Stimulated activated CD8-positive, alpha-beta memory T cell treated with anti-CD3 and anti-CD28 coated beads, Interleukin-7, amount 100 ng/mL, for 48 hours (primary cell): ENCODE measurements at places on chromosomes 4 and X.

DNA sequence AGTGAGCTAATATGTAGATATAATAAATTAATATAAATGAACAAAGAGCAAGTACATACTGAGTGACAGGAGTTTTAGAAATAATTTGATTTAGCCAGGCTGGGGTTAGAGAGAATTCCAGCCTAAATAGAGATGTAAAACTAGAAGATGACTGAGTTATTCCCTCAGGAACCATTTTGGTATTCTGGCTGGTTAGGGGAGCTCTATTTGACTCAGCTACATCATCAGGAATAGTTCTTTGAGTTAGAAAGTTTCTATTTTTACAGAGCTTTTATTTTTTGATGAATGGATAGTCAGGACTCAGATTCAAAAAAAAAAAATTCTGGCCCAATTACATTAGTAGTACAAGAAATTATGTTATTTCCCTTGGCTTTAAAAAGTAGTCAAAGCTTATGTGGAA, 180.4 kb upstream of the MID1 start:
- no peak for DNase-seq

GRCh38 chrX:11040405-11040804, 70.7 kb upstream of the HCCS start:
- no peak for DNase-seq

DNA sequence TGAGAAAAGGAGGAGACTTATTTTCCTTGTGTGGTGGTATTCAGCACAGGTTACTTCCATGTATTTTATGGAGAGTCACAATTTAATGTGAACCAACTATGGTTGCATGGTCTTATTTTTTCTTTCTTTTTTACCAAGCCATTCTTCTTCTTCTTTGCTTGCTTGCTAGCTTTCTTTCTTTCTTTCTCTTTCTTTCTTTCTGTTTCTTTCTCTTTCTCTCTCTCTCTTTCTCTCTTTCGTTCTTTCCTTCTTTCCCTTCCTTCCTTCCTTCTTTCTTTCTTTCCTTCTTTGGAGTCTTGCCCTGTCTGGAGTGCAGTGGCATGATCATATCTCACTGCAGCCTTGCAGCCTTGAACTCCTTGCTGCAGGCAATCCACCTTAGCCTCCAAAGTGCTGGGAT, 68.9 kb downstream of the DOCK11 start:
- no peak for DNase-seq

DNA sequence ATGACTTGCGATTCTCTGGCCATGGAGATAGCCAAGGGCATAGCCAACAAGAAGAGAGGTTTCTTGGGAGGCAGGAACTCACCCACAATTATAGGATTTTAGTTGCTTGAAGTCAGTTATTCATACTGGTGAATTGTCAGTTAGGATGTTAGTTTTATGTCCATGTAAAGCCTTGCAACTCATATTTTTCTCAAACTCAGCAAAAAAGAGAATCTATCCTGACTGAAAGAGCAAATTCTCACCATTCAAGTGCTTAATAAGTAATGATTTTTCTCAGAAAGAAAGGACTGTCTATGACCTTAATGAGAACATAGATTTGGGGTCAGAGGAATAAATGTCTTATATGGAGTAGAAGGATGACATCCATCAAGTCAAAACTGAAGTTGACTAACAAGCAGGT, 934.5 kb downstream of the STPG2 start:
- DNase-seq, result no peak

- DNase-seq, result no peak
Measured at GRCh38 chrX:39764441-39764914, 333.3 kb downstream of the BCOR start.

DNA sequence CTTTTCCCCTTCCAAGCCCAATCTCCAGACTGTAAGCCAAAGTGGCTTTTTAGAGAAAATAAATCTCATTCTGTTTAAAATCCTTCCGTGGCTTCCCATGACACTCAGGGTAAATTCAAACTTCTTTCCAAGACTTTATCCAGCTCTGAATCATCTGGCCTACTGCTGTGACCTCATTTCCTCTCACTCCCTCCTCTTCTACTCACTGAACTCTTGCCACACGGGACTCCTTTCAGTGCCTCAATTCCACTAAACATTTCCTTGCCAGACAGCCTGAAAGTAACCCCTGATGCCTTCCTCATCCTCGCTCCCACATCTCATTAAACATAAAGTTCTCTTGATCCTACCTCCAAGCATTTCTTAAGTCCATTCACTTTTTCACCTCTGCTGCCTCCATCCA, 27.8 kb upstream of the RNF128 start:
- DNase-seq, result no peak

DNA sequence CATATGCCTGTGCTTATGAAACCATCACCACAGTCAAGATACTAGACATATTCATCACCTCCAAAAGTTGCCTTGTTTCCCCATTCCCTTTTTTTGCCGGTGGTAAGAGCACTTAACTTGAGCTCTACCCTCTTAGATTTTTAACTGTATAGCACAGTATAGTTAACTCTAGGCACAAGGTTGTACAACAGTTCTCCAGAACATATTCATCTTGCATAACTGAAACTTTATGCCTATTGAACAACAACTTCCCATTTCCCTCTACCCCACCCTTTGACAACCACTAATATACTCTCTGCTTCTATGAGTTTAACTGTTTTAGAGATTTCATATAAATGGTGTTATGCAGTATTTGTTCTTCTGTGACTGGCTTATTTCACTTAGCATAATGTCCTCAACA, 119.3 kb downstream of the ASB9 start:
- no peak for DNase-seq
